ENCODE measurements at places on chromosomes 2 and 18. TPM values are rescaled to one million over a fixed set of nuclear protein-coding genes. Genes with fewer than 3 reads are reported as not detected.

CCDC68 gene
- total RNA-seq: 20.8 TPM

- H3K27me3 ChIP-seq: no peaks in the 10 kb centered on the region
- H3K36me3 ChIP-seq: no peaks in the 10 kb centered on the region
- no peak for DNase-seq
- no peaks in the 10 kb centered on the region for H3K4me1 ChIP-seq
Observed at GRCh38 chr2:215782295-215782694, 231.1 kb downstream of the MREG start.

DNA sequence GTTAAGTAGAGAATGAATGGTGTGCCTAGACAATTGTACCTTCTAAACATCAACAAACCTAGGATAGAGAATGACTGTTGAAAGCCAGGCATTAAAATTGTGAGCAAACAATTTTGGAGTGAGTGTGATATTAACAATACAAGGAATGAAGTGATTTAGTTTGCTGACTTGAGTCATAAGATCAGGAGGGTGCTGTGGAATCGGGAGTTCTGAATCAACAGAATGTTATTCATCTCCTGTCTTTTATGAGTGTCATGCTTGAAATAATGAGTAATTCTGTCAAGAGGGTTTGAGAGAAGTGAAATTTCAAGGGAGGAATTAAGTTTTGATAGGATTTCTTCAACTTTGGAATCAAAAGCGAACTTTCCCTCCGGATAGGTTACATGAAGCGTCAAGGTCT, 214.4 kb upstream of the DSEL start:
- H3K27ac ChIP-seq: no peak overlapping the region
- H3K4me3 ChIP-seq: no peak overlapping the region
- no peaks in the 10 kb centered on the region for H3K36me3 ChIP-seq
- H3K27me3 ChIP-seq: no peaks in the 10 kb centered on the region
- H3K4me1 ChIP-seq: no peaks in the 10 kb centered on the region
- no peak for DNase-seq

CRYGB gene
- total RNA-seq: not detected

DNA sequence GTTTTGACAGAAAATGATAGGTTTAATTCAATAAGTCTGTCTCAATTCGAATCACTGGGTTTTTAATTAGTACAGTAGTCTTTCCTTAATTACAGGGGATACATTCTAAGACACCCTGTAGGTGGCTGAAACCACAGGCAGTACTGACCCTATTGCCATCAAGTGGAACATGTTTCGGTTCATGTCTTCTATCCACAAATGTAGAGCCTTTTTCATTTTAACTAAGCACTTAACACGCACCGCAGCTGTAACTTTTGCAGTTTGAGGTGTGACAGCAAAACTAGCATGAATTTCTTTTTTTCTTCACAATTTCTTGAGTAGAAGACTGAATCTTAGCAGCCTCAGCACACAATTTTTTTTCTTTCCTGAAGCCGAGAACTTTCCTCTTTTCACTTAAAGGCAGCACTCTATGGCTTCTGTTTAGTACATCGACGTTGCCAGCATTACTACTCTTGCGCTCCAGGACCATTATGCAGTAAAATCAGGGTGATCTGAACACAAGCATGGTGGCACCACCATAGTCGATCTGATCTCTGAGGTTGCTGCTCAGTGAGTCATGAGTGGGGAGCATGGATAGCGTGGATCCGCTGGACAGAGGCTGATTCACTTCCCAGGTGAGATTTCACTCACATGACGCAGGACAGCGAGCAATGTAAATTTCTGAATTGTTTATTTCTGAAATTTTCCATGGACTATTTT, 805.1 kb downstream of the RNF144A start:
- no peak for DNase-seq
- no peaks in the 10 kb centered on the region for H3K27me3 ChIP-seq
- no peak overlapping the region for H3K4me3 ChIP-seq
- H3K36me3 ChIP-seq: no peaks in the 10 kb centered on the region
- no peaks in the 10 kb centered on the region for H3K4me1 ChIP-seq

GRCh38 chr2:96863575-96864342, 5.9 kb upstream of the ANKRD39 start:
- no peak overlapping the region for H3K4me3 ChIP-seq
- no peaks in the 10 kb centered on the region for H3K27me3 ChIP-seq
- peaks cover 37% of the 10 kb centered on the region for H3K4me1 ChIP-seq
- H3K36me3 ChIP-seq: peaks cover 71% of the 10 kb centered on the region
- no peak overlapping the region for H3K27ac ChIP-seq
- DNase-seq: no peak

BOLL gene
- total RNA-seq: not detected

DNA sequence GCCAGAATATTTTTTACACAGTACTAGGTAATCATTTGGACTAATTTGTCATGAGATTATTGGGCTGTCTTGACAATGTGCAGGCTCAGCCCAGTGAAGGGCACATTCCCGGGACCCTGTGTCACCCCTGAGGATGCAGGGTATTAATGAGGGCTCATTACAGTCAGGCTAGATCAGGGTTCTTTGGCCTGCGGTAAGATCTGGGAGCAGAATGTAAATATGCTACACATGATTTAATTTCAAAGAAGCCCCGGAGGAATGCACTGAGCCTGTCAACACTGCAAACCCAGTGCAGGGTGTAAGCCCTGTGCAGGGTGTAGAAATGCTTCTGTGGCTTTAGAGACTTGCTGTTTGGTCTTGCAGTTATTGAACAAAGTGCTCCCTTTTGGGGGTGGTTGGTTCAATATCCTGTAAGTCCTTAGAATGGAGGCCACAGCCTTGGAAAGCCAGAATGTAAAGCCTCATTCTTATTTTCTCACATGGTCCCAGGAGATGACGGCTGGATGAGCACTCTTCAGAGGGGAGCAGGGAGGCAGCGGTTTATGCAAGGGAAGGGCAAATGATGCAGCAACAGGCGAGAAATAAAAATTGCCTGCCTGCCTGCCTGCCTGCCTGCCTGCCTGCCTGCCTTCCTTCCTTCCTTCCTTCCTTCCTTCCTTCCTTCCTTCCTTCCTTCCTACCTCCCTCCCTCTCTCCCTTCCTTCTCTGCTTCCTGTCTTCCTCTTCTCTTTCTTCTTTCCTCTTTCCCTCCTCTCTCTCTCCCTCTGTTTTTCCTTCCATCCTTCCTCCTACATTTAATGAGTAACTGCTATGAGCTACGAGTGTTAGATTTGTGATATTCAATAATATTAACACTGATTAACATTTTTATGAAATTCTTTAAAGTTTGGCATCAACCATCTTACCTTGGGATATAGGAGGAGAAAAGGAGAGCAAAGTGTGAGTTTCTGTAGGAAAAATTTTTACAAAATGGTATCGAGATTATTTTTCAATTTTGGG, 148.8 kb downstream of the VAPA start:
- H3K4me3 ChIP-seq: no peak overlapping the region
- H3K4me1 ChIP-seq: peaks cover 31% of the 10 kb centered on the region
- H3K27me3 ChIP-seq: no peaks in the 10 kb centered on the region
- no peaks in the 10 kb centered on the region for H3K36me3 ChIP-seq
- no peak for DNase-seq
- H3K27ac ChIP-seq: no peak overlapping the region

- no peaks in the 10 kb centered on the region for H3K4me1 ChIP-seq
- no peak for DNase-seq
- H3K27me3 ChIP-seq: no peaks in the 10 kb centered on the region
- no peak overlapping the region for H3K4me3 ChIP-seq
Observed at GRCh38 chr2:153417077-153417476, 61.5 kb downstream of the RPRM start.

GRCh38 chr2:103437161-103437560, 675.3 kb downstream of the TMEM182 start:
- no peak overlapping the region for H3K4me3 ChIP-seq
- no peak overlapping the region for H3K27ac ChIP-seq
- no peak for DNase-seq
- no peaks in the 10 kb centered on the region for H3K27me3 ChIP-seq
- H3K36me3 ChIP-seq: no peaks in the 10 kb centered on the region
- H3K4me1 ChIP-seq: no peaks in the 10 kb centered on the region

DOK6 gene
- 5.9 TPM for total RNA-seq

RPRM gene
- total RNA-seq: 0.26 TPM

CMPK2 gene
- 23.2 TPM for total RNA-seq

DNA sequence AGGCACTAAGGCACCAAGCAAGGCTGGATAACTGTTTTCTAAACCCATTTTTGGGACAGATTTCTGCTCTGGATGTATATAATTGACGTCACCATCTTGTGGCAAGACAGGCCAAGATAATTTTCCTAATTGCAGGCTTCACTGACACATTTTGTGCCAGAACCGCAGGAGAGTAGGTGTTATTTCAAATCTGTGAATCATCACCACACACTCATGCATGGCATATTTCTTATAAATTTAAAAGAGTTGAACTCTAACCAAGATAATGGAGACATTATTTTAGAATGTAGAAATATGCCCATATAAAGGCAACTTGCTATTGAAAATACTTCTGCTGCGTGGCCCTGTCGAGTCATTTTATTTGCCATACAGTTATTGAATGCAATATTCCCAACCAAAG, 68.3 kb upstream of the ACYP2 start:
- H3K4me3 ChIP-seq: no peak overlapping the region
- no peaks in the 10 kb centered on the region for H3K4me1 ChIP-seq
- no peaks in the 10 kb centered on the region for H3K27me3 ChIP-seq
- no peak overlapping the region for H3K27ac ChIP-seq
- no peak for DNase-seq

GRCh38 chr2:144705328-144706245, 185.7 kb upstream of the ZEB2 start:
- no peak overlapping the region for H3K4me3 ChIP-seq
- H3K27ac ChIP-seq: no peak overlapping the region
- DNase-seq: no peak
- no peaks in the 10 kb centered on the region for H3K36me3 ChIP-seq
- H3K4me1 ChIP-seq: no peaks in the 10 kb centered on the region

DNA sequence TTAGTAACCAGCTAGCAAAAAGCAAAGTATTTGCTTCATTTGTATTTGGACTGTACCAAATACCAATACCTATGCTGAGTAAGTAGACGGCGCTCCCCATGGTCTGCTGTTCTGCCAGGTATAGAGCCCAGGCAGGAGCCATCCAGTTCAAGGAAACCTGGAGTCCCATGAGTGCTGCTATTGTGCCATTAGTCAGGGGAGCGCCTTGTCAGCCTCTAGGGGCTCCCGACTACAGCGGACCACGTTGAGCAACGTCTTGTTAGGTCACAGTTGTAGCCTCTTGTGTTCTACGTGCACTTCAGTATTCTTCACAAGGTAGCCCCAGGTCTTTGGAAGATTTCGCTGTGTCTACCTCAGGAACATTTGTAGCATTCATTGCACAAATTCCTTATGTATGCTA, 21.6 kb upstream of the SLC9A2 start:
- H3K4me3 ChIP-seq: no peak overlapping the region
- H3K36me3 ChIP-seq: no peaks in the 10 kb centered on the region
- no peaks in the 10 kb centered on the region for H3K4me1 ChIP-seq
- no peak overlapping the region for H3K27ac ChIP-seq
- no peaks in the 10 kb centered on the region for H3K27me3 ChIP-seq

GRCh38 chr18:61336766-61337165, 3.5 kb downstream of the CDH20 start:
- peaks cover 8% of the 10 kb centered on the region for H3K4me1 ChIP-seq
- DNase-seq: no peak
- no peak overlapping the region for H3K4me3 ChIP-seq

- DNase-seq: no peak
- H3K4me3 ChIP-seq: no peak overlapping the region
- no peaks in the 10 kb centered on the region for H3K36me3 ChIP-seq
- H3K4me1 ChIP-seq: no peaks in the 10 kb centered on the region
- no peak overlapping the region for H3K27ac ChIP-seq
Observed at GRCh38 chr2:213261237-213261636, 23.0 kb upstream of the SPAG16 start.

LINC00305 gene
- total RNA-seq: not detected

GRCh38 chr2:126885751-126886210, 12.9 kb upstream of the TEX51 start:
- peak overlapping the region; percentile 37 for H3K4me3 ChIP-seq
- H3K4me1 ChIP-seq: no peaks in the 10 kb centered on the region
- no peaks in the 10 kb centered on the region for H3K27me3 ChIP-seq
- no peaks in the 10 kb centered on the region for H3K36me3 ChIP-seq
- peak; percentile 61 for DNase-seq
- H3K27ac ChIP-seq: no peak overlapping the region

DNA sequence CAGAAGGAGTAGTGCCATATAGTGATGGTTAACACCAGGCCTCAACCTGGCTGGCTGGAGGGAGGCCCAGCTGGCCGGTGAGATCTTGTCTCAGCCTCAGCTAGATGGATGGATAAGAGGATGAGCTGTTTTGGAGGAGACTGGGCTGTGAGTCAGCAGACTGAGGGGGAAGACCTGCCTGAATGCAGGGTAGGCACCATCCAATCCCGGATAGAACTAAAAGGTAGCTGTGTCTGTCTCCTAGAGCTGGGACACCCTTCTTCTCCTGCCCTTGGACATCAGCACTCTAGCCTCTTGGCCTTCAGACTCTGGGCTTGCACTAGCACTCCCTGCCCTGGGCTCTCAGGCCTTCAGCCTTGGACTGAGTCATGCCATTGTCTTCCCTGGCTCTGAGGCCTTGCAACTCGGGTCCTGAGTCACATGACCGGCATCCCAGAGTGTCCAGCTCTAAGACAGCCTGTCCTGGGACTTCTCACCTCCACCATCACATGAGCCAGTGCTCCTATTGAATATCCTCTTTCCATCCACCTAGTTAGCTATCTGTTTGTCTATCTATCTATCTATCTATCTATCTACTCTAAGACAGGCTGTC, 131.3 kb downstream of the TPO start:
- H3K4me1 ChIP-seq: no peaks in the 10 kb centered on the region
- no peak overlapping the region for H3K27ac ChIP-seq
- no peaks in the 10 kb centered on the region for H3K27me3 ChIP-seq
- no peak for DNase-seq

C2orf92 gene
- 14.4 TPM for total RNA-seq

PFN4 gene
- total RNA-seq: 1.5 TPM

PROKR1 gene
- not detected for total RNA-seq

GRCh38 chr18:45069546-45069945, 388.9 kb downstream of the SETBP1 start:
- DNase-seq: no peak
- H3K4me1 ChIP-seq: no peaks in the 10 kb centered on the region
- no peaks in the 10 kb centered on the region for H3K27me3 ChIP-seq
- no peak overlapping the region for H3K27ac ChIP-seq

- peaks cover 10% of the 10 kb centered on the region for H3K27me3 ChIP-seq
- H3K4me3 ChIP-seq: no peak overlapping the region
- H3K27ac ChIP-seq: no peak overlapping the region
- no peaks in the 10 kb centered on the region for H3K36me3 ChIP-seq
Observed at GRCh38 chr18:49915352-49915751, 102.0 kb upstream of the ACAA2 start.

IL1A gene
- total RNA-seq: 1.9 TPM

GRCh38 chr2:241030883-241031282, 32.5 kb downstream of the SNED1 start:
- no peaks in the 10 kb centered on the region for H3K4me1 ChIP-seq
- peaks cover 36% of the 10 kb centered on the region for H3K36me3 ChIP-seq
- no peak overlapping the region for H3K4me3 ChIP-seq
- DNase-seq: no peak
- H3K27ac ChIP-seq: no peak overlapping the region

SNORC gene
- total RNA-seq: 0.96 TPM

MC2R gene
- total RNA-seq: not detected

HOXD12 gene
- total RNA-seq: not detected

MDH1B gene
- total RNA-seq: 0.26 TPM

RANBP2 gene
- total RNA-seq: 77.0 TPM
